Activated CD4-positive, alpha-beta memory T cell treated with anti-CD3 and anti-CD28 coated beads for 36 hours (primary cell): ENCODE measurements at places on chromosomes 4 and X. TPM values are rescaled to one million over a fixed set of nuclear protein-coding genes. Genes with fewer than 3 reads are reported as not detected.

DNA sequence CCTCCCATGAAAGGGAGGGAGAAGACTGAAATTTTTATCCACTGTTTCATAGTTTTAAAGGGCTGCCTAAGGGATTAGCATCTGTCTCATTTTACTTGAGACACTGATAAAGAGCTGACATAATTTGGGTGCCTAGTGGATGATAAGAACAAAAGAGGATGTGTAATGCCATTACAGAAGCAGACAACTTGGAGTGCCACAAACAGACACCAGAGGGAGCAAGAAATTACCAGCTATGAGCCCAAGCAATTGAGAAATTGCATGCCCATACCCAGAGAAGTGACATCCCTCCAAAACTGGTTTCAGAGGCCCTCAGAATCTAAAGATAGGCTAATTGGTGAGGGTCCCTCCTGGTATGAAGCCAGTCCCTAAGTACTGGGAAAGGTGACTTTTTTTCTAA lies 38.5 kb upstream of the POU3F4 start:
- DNase-seq = no peak
- no peaks in the 10 kb centered on the region for H3K36me3 ChIP-seq
- no peak overlapping the region for H3K4me3 ChIP-seq
- no peaks in the 10 kb centered on the region for H3K27me3 ChIP-seq
- H3K27ac ChIP-seq = no peak overlapping the region
- no peaks in the 10 kb centered on the region for H3K4me1 ChIP-seq

GRCh38 chrX:123408821-123409737 lies 225.0 kb downstream of the GRIA3 start:
- H3K4me1 ChIP-seq = no peaks in the 10 kb centered on the region
- H3K27me3 ChIP-seq = no peaks in the 10 kb centered on the region
- DNase-seq = no peak
- no peak overlapping the region for H3K4me3 ChIP-seq

GRCh38 chr4:121189326-121190215 lies 25.4 kb upstream of the TNIP3 start:
- H3K36me3 ChIP-seq = peaks cover 4% of the 10 kb centered on the region
- peak overlapping the region; percentile 47 for H3K4me3 ChIP-seq
- H3K4me1 ChIP-seq = peaks cover 77% of the 10 kb centered on the region
- H3K27ac ChIP-seq = peak overlapping the region; percentile 78
- DNase-seq = peak; percentile 63
- no peaks in the 10 kb centered on the region for H3K27me3 ChIP-seq

- peaks cover 19% of the 10 kb centered on the region for H3K4me1 ChIP-seq
- H3K4me3 ChIP-seq = no peak overlapping the region
- peaks cover 13% of the 10 kb centered on the region for H3K36me3 ChIP-seq
- peaks cover 85% of the 10 kb centered on the region for H3K27me3 ChIP-seq
Measured at GRCh38 chr4:13535118-13535517, 9.2 kb downstream of the NKX3-2 start.

GRCh38 chrX:13076176-13076961 lies 31.9 kb upstream of the FAM9C start:
- DNase-seq = no peak
- H3K4me3 ChIP-seq = no peak overlapping the region
- no peaks in the 10 kb centered on the region for H3K27me3 ChIP-seq

DNA sequence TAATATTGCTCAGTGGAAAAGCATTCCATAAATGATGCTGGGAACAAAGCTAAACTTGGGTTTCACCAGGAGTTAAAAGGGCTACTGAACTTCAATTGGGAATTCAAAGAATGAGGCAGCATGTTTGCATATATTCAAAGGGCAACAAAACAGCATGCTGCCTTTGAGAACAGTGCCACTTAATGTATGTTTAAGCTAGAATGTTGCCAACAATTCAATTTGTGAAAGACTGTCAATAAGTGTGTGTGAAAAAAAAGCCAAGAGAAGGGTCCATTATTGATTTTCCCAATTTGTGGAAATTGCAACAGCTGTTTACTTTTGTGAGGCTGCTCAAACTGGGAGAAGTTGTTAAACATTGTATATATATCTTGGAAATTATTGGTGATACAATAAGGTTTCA lies 701.9 kb upstream of the ACTRT1 start:
- no peak overlapping the region for H3K27ac ChIP-seq
- DNase-seq = no peak
- H3K36me3 ChIP-seq = no peaks in the 10 kb centered on the region
- no peaks in the 10 kb centered on the region for H3K27me3 ChIP-seq
- no peak overlapping the region for H3K4me3 ChIP-seq

The UFSP2 gene
- 33.0 TPM for total RNA-seq

The GAGE13 gene
- total RNA-seq = not detected

The VCX2 gene
- total RNA-seq = not detected

The NAP1L3 gene
- 2.6 TPM for total RNA-seq
